CD8-positive, alpha-beta T cell (primary cell): ENCODE measurements at places on chromosomes 3 and 15. TPM values are rescaled to one million over a fixed set of nuclear protein-coding genes. Genes with fewer than 3 reads are reported as not detected.

- DNase-seq, result no peak
Measured at GRCh38 chr3:16374935-16375245, 109.9 kb downstream of the OXNAD1 start.

DNA sequence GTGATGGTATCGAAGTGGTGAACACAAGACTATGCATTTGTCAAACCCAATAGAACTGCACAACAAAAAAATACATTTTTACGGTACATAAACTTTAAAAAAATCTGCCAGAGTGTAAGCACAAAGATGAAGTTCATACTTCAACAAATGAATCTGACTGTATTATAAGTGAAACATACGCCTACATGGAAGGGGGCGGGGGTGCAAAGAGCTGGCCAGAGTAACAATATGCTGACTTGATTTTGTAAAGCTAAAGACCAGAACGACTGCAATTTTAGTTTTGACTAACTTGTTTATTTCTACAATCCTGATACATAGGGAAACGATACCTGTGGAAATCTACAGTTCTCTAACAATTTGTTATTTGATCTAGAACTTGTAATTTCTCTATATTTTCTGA lies 426.0 kb downstream of the GABRG3 start:
- no peak for DNase-seq

GRCh38 chr3:110544730-110545129 lies 526.9 kb upstream of the NECTIN3 start:
- DNase-seq, result no peak

DNA sequence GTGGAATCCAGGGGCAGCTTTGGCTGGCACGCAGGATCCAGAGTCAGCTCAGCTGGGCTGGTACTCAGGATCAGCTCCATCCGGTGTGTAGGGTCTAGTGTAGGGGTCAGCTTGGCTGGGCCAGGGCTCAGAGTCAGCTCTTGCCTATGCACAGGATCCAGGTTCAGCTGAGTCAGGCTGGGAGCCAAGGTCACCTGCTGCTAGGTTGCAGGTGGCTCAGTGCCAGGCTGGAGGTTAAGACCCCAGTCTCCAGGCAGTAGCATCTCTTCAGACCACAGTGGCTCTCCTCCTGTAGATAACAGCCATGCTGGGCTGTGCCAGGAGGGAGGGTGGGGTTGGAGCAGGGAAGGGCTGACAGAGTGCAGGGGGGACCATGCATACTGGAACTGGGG lies 1.8 kb downstream of the HYAL3 start:
- no peak for DNase-seq

DNA sequence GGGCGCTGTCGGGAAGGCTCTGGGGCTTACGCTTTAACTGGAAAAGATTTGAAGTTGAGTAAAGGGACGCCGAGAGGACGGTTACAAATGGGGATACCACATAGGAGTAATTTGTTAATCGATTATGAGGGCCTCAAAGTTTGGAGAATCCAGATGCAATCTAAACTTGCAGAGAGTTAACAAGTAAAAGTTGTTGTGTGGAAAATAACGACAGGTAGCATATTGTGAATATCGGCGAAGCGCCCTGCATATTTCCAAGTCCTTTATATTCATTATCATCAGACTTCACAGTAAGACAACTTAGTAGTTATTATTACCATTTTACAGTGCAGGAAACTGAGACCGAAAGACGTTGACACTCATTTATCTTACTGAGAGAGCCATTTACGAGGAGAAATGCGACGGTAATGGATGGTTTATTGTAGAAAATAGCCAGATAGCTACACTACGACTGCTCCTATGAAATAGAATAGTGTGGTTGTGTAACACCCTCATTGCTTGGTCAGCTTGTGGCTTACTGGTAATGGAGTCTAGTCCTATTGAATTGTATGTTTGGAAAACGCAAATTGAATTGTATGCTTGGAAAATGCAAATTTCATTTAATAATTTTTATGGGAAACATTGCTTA lies 700 bp downstream of the MKRN2 start:
- no peak for DNase-seq

The GJD2 gene
- total RNA-seq, result not detected

The TMC3 gene
- total RNA-seq, result not detected

The SAMD7 gene
- not detected for total RNA-seq

The ZDHHC19 gene
- total RNA-seq, result not detected

The GP5 gene
- 2.8 TPM for total RNA-seq
